ENCODE measurements at places on chromosomes 2 and 18.

DNA sequence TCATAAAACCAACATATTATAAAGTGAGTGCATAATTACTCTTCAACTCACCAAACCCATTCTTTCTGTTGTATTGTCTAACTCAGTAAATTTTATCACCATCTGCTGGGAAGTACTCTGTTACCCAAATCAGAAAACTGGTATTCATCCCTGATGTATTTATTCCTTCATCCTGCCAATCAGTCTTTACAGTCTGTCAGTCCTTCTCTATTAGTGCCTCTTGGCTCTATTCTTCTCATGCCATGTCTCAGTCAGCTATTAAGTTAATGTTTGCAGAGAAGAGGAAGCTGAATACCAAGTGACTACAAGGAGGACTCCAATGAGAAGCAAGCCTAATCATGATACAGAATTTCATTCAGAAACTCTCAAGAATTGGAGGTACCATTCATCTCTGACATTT is 631.2 kb downstream of the CPS1 start:
- DNase-seq = no peak

DNA sequence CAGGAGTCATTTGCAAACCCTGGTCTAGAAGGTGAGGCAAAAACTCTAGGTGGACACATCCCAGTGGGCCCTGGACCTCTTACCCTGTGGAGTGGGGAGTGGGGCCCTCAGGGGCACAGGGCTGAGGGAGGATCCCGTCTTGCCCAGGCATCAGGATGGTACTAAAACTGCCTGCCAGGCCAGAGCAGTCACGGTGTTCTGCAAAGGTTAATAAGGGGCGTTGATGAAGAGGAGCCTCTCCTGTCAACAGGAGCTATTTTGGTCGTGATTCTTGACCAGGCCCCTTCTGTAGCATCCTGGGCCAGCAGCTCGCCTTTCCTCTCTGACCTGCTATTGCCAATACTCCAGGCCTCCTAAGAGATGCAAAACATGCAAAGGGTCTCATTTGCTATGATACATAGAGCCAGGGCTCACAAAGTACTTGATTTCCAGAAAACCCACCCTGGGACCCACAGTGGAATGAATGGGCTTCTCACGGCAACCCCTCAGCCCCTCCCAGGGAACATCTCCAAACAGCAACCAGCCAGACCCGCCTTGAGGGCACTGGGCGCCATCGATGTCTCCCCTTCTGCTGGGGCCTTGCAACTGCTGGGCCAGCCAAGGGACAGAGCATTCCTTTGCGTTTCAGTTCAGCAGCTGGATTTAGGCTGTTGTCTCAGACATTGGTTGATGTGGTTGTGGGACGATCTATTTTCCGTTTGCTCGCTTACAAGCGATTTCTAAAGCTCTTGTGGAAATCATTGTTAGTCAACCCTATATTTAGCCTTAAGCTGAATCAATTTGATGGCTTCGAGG is 111.1 kb downstream of the PDCL3 start:
- peak; percentile 32 for DNase-seq

DNA sequence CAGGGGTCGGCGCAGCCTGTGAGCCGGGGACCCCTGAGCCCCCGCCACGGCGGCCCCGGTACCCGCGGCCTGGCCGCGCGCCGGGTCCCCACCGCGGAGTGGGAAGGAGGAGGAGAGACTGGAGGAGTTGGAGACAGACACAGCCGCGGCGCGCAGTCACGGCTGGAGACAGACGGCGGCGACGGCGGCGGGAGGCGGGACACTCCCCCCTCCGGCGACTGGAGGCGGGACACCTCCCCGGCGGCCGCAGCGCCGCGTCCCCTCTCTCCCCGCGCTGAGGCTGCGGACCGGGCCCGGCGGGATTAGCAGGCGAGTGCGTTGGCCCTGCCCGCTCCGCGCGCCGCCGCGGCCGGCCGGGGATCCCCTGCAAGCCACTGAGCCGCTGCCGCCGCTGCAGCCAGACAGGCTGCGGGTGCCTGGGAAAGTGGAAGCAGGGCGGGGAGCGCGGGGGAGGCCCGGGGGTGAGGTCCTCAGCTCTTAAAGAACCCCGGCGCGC is 1.0 kb upstream of the LDLRAD4 start:
- DNase-seq = peak; percentile 75

DNA sequence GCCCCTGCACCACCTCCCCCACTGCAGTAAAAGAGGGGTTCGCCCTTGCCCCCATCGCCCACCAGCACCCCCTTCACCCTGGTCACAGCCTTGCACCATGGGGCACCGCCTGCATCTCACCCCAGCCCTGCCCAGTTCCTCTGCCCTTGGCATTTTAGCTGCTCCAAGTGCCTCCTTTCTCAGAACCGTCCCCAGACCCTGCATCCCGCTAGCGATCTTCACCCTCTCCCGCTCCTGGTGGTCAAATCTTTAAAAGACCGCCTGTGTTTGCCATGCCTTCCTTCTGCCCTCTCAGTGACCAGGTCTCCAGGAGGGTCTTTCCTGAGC is 114.7 kb upstream of the OTOS start:
- DNase-seq = no peak

Measured in tongue (tissue), 3 donors.